ENCODE measurements at places on chromosomes 7 and 10. TPM values are rescaled to one million over a fixed set of nuclear protein-coding genes. Genes with fewer than 3 reads are reported as not detected.

- DNase-seq, result peak; percentile 65
These were observed at the start of gene PON3 for GRCh38 chr7:95396136-95397032. Gene PON3, minus strand, starts transcription at chr7:95396375. Its CDS starts 25 bp downstream, at chr7:95396350.

DNA sequence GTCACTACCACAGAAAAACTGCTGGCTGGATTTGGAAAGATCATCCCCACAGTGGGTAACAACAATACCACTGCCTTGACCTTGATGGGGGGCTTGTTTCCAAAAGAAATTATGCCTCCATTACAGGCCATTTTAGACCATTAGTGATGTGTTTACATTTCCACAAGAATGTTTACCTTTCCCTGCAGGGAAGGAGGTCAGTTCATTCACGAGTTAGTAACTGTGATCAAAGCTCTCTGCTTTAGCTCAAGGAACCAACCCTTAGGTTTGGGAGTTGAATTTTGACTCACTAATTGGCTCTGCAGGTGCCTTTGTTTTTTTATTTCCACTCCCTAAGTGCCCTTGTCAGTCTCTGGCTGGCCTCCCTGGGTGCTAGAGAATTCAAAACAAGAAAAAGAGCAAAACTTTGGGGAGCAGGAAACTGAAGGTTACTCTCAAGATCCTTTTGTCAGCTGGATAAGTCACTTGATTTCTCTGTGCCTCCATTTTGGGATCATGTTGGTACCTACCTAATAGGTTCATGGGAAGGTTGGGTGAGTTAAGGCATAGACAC is 41.1 kb upstream of the NUPR2 start:
- DNase-seq, result no peak

The NEUROG3 gene
- not detected for total RNA-seq

The STRIP2 gene
- 86.6 TPM for total RNA-seq

The MKX gene
- total RNA-seq, result not detected

DNA sequence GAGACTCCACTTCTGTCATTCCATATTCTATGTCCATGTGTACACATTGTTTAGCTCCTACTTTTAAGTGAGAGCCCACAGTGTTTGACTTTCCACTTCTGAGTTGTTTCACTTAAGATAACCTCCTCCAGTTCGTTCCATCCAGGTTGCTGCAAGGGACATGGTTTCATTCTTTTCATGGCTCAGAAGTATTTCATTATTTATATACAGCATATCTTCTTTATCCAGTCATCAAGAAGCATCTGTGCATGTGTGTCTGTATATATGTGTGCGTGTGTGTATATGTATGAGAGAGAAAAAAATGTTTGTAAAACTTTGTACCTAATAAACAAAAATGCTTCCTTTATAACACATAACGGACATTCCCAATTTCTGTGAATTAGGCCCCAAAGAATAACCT is 6.2 kb downstream of the SEC61A2 start:
- no peak for DNase-seq

The CALML5 gene
- not detected for total RNA-seq

DNA sequence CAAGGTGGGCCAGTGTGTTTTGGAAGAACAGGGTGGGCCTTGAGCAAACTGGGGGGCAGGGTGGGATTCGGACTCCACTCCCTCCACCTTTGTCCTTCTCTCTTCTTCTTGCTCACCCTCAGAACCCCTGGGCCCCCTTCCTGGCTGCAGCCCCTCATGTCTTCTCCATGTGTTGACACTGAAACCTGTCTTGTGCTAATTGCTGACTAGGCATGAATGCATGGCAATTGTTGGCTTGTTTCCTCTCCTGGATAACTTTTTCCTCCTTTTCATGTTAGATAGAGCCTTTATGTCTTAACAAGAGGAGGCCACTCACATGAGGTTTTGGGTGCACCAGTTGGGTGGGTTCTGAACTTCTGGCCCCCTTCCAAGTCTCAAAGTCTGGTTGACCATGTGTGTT is 181.6 kb upstream of the MKI67 start:
- DNase-seq, result no peak

- DNase-seq, result no peak
These were observed 33.3 kb downstream of the SNX13 start for GRCh38 chr7:17907014-17907413.

Measured in activated CD4-positive, alpha-beta T cell treated with anti-CD3 and anti-CD28 coated beads, Interleukin-2, amount 10 ng/mL, durations not matched to agents 24 days and 14 days (primary cell).